ENCODE measurements at places on chromosomes 16 and 17. TPM values are rescaled to one million over a fixed set of nuclear protein-coding genes. Genes with fewer than 3 reads are reported as not detected.

DNA sequence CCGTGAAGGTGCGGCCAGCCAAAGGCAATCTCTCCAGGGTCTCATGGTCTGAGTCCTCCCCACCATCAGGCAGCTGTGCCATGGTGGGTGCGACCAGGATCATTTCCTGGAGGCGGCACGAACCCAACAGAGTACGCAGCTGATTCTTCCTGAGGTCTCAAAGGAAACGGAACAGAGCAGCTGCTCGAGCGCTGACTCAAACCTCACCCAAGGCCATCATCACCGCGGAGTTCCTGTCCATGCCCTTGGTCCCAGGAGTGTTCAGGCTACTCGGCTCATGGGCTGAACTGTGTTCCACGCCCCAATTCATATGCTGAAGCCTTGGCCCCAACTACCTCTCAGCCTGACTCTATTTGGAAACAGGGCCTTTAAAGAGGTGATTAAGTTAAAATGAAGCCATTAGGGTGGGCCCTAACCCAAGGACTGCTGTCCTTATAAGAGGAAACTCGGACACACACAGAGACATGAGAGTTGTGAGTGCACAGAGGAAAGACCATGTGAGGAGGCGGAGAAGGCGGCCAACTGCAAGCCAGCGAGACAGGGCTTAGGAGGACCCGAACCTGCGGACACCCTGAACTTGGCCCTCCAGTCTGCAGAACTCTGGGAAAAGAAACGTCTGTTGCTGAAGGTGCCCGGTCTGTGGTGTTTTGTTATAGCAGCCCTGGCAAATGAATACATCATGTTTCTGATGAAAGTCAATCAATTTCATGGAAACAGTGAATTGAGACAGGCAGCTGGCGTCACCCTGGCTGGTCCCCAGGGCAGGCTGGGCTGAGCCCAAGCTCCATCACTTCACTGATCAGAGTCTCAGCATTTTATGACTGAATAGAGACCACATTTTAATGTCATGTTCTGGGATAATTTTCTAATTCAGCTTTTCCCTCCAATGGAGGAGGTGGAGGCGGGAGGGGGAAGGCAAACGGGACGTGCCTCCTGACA, 13.7 kb downstream of the MXRA7 start:
- DNase-seq: peak; percentile 60
- H3K27ac ChIP-seq: peak overlapping the region; percentile 96
- no peaks in the 10 kb centered on the region for H3K27me3 ChIP-seq
- no peak overlapping the region for H3K4me3 ChIP-seq
- H3K4me1 ChIP-seq: peaks cover 98% of the 10 kb centered on the region
- H3K36me3 ChIP-seq: peaks cover 10% of the 10 kb centered on the region

GRCh38 chr16:57036945-57037344, 47.6 kb downstream of the NLRC5 start:
- H3K27me3 ChIP-seq: no peaks in the 10 kb centered on the region
- no peak overlapping the region for H3K4me3 ChIP-seq

DNA sequence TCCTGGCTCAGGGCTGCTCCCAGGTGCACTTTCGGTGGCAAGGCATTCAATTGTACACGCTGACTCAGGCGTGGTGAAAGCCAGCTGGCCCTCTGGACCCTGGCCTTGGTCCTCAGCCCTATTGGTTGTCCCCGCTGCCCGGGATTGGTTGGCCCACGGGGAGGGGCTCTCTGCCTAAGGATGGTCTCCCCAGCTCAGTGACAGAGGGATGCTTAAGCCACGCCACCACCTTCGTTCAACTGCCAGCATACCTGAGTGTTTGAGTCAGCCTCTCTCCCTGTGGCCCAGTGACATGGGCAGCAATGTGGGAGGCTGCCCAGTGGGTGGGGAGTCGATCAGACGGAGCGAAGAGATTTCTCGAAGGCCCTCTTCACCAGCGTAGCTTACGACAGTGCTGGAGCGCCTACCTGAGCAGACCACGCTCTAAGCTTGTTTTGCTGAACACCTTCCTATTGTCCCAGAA, 30.3 kb downstream of the IRF8 start:
- DNase-seq: no peak
- H3K36me3 ChIP-seq: no peaks in the 10 kb centered on the region
- H3K27ac ChIP-seq: no peak overlapping the region

DNA sequence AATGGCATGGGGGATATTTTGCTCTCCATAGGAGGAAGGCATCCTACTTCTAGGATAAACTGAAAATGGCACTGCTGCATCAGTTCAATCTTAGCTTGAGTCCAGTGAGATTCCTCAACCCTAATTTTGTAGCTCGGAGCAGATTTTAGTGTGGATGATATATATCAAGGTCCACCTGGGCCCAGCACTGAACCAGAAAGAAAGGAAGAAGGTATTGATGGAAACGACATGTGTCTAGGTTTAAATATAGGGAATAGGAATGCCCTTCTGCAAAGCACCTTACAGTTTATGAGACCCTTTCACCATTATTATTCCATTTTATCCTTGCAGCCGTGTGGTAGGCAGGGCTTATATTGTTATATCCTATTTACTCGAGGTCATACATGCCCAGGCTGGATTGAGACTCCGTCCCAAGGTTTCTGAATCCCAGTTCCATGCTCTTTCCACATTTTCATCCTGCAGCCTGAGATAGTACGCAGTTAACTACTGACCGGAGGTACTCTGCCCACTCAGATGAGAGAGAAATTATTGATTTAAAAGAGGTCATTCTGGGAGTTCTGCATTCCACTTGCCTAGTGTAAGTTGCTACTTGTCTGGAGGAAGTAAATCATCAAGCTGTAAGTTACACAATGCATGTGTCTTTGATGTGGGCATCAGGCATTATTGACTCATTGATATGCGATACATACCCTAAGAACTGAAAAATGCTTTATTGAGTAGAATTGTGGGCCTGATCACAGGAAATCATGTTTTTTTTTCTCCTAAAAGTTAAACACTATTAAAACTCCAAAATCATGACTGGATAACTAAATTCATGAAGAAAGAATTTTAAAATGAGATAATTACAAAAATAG, 10.1 kb downstream of the KRT39 start:
- no peaks in the 10 kb centered on the region for H3K4me1 ChIP-seq
- no peak overlapping the region for H3K4me3 ChIP-seq
- no peaks in the 10 kb centered on the region for H3K27me3 ChIP-seq
- no peak for DNase-seq

DNA sequence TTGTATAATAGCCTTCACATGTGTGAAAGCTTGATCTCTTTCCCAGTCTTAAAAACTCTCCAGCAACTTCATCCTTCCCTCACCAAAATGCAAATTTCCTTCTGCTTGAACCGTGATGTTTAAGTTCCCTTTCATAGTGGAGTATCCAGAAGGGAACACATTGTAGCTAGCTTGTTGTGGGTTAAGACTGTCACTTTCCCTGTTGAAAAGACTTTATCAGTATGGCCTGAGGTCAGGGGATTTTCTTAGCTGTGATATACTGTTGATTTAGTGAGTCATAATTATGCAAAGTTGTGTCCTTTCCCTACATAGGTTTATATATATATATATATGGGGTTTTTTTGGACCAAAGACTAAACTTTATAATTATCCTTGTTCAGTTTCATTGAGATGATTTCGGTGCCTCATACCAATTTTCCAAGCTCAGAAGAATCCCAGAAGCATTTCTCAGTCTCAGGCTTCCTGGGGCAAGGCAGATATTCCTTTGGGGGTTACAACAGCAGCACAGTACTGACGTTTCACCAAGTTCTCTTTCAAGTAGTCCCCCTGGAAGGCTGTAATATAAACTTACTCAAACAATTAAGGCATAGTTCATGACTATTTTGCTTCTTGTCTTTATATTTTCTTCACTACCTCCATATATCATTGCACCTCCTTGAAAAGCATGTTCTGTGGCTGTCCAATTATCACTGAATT, 35.7 kb downstream of the ESRP2 start:
- DNase-seq: no peak
- H3K27me3 ChIP-seq: no peaks in the 10 kb centered on the region
- no peak overlapping the region for H3K27ac ChIP-seq
- H3K4me1 ChIP-seq: peaks cover 9% of the 10 kb centered on the region

DNA sequence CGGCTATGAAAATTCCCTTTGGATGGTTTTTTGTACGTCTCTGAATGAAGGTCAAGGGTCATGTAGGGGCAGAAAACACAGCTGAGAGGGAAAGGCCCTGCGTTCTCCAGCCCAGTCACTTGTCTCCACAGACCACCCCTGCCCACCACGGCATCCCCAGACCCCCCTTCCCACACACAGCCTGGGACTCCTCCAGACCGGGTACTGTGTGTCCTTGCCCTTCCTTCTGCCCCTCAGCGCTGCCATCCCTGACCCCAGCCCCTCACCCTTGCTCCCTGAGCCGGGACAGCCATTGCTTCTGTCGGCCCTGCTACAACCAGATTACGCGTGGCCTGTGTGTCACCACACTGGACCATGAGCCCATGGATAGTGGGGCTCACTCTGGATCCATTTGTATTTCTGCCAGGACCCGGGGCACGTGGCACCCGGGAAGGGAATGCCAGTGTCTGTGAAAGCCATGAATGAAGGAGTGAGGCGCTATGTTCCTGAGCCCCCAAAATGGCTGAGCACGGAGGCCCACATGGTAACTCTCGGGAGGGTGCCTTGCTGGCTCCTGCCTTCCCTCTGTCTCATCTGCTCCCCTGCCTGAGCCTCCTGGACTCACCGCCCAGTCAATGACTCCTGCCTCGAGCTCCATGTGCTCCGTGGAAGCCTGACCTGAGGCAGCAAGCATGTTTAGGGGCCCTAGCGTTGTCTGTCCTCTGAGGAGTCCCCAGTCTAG, 139.1 kb upstream of the FOXF1 start:
- no peaks in the 10 kb centered on the region for H3K4me1 ChIP-seq
- peaks cover 58% of the 10 kb centered on the region for H3K27me3 ChIP-seq
- no peak overlapping the region for H3K4me3 ChIP-seq
- no peaks in the 10 kb centered on the region for H3K36me3 ChIP-seq

DNA sequence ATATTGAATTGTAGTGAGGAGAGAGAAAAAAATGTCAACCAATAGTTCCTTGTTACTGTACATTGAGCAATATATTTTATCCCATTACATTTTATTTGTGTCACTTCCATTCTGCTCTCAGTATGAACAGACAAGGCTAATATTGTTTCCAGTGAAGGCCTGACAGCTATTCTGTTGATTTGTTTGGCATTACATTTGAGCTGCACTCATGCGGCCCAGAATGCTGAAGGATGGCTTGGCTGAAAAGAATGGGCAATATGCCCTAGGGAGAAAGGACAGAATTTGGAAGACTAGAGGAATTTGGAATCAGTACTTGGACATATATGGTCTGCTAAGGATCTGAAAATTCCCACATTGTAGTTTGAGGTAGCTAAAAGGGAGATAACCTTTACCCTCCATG, 1294.4 kb downstream of the CDH8 start:
- H3K27me3 ChIP-seq: no peaks in the 10 kb centered on the region
- peaks cover 6% of the 10 kb centered on the region for H3K4me1 ChIP-seq
- no peak overlapping the region for H3K4me3 ChIP-seq
- H3K27ac ChIP-seq: no peak overlapping the region
- DNase-seq: no peak

DNA sequence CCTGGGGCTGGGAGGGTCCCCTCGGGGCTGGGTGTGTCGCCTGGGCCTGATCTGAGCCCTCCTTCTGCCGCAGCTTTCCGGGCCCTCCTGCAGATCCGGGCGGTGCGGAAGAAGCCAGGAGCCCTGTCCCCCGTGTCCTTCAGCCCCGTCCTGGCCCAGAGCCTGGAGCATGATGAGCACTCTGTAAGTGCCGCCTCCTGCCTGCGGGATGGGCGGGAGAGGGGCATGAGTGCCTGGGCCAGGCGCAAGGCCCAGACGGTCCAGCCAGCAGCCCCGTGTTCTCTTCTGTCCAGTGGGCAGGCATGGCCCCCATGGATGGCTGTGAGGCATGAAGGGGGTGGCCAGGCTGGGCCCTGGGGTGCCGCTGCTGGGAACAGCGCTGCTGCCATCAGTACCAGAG, 16.0 kb upstream of the NUDT16L1 start:
- H3K4me1 ChIP-seq: peaks cover 45% of the 10 kb centered on the region
- peak; percentile 80 for DNase-seq
- H3K27ac ChIP-seq: peak overlapping the region; percentile 88
- H3K36me3 ChIP-seq: peaks cover 70% of the 10 kb centered on the region
- H3K27me3 ChIP-seq: no peaks in the 10 kb centered on the region

DNA sequence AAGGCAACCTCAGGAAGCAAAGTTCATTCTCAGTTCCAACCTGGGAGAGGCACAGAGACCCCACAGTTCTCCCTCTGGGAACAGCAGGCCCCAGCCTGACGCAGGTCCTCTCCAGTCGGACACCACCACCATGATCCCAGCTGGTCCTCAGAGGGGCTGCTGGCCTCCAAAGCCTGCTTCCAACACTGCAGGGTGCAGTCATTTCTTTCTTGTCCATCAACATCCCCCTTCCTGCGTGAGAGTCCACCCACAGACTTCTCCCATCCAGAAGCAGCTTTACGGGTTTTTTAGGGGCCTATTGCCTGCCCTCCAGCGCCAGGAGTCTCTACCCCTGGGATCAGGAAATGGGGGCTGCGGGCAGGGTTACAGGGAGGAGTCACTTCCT, 29.3 kb upstream of the TNRC6C start:
- peaks cover 36% of the 10 kb centered on the region for H3K27me3 ChIP-seq
- DNase-seq: no peak
- peaks cover 3% of the 10 kb centered on the region for H3K4me1 ChIP-seq
- H3K4me3 ChIP-seq: no peak overlapping the region
- no peak overlapping the region for H3K27ac ChIP-seq
- H3K36me3 ChIP-seq: no peaks in the 10 kb centered on the region

DNA sequence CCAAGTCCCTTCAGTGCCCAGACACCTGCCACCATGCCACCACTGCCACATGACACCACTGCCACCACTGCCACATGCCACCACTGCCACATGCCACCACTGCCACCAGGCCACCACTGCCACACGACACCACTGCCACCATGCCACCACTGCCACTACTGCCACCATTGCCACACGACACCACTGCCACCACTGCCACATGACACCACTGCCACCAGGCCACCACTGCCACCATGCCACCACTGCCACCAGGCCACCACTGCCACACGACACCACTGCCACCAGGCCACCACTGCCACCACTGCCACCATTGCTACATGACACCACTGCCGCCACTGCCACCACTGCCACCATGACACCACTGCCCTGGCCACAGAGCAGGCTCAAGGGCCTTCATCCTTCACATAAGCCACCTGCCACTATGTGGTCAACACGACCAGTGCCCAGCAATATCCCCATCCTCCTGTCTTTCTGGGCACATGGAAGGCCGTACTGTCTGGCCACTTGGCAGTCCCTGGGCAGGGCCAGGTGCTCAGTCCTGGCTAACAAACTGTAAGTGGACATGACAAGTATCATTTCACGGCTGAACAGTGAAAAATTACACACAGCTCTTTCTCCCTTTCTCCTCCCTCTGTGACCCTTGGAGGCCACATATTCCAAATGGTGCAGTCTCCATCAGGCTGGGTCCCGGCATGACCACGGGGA, 33.1 kb downstream of the ABR start:
- peaks cover 16% of the 10 kb centered on the region for H3K36me3 ChIP-seq
- H3K27ac ChIP-seq: no peak overlapping the region
- no peaks in the 10 kb centered on the region for H3K27me3 ChIP-seq
- peaks cover 8% of the 10 kb centered on the region for H3K4me1 ChIP-seq

GRCh38 chr16:65392806-65393565, 271.1 kb upstream of the CDH11 start:
- no peaks in the 10 kb centered on the region for H3K36me3 ChIP-seq
- DNase-seq: no peak
- no peak overlapping the region for H3K27ac ChIP-seq
- H3K4me3 ChIP-seq: no peak overlapping the region

CLDN6 gene
- not detected for total RNA-seq

CHST6 gene
- total RNA-seq: 1.7 TPM

SMTNL2 gene
- 43.4 TPM for total RNA-seq

KRT33A gene
- not detected for total RNA-seq

CDRT15L2 gene
- total RNA-seq: not detected
